NCI-H1048 (cell line): ENCODE measurements at places on chromosomes 7 and 10.

DNA sequence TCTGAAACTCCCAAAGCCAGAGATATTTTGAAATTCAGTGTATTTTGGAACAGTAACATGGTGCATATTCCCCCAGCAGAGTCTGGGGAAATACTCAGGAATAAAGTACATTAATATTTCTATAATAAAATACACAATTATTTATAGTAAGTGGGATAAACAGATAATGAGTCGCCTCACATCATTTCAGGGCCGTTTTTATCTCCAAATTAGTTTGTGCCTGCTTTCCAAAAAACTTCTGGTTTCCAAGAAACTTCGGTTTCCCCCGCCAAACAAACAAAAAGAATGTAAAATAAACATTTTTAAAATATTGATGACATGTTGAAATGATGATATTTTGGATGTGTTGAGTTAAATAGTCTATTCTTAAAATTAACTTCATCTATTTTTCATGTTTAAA lies 48.2 kb downstream of the AFAP1L2 start:
- no peak for DNase-seq

DNA sequence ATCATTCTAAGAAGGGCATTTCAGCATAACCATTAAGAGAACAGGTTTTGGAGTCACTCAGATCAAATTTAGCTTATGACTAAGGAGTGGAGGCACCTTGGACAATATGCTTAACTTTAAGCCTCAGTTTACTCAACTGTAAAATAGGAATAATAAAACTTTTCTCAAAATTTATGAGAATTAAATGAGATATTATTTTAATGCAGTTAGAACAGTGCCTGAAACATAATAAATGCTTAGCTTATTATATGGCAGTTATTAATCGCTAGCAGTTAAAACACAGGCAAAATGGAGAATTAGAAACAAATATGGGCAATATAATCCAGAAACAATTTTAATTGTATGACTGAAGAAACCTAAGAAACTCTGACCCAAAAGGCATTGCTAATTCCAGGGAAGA lies 2.9 kb upstream of the AUTS2 start:
- DNase-seq = no peak

DNA sequence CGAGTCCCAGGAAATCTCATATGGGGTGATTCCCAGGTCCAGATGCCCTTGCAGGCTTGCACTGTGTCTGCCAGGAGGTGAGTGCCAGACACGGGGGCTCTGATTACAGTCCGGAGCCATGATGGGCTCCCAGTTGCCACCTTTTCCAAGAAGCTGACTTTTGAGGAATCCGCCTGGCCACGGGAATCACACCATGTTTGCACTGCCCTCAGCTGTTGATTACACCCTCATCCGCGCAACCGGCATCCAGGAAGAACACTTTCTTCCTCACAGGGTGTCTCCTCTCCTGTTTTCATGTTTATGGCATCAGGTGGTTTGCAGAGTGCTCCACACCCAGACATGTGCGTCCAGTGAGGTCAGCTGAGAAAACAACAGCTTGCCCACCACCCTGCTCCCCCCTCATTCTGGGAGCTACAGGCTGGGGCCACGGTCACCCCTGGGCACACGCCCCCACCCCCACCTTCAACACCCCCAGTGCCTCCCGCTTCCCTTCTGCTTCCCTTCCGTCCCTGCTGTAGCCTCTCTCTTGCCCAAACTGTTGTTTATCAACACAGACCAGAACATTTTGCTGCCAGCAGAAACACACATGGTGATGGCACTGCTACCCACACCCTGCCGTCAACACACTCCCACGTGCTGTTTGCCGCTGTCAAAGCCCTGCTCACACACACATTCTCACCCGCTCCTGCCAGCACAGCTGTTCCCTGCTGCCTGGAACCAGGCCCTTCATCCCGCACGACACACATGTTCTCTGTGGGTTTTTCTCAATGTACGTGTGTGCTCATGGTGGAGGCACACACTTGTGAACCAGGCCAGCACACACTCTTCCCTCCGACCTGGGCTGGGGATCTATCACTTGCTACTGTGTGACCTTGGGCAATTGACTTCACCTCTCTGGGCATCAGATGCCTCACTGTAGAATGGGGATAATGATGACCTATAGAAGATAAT lies 35.8 kb downstream of the DDIT4 start:
- no peak for DNase-seq

DNA sequence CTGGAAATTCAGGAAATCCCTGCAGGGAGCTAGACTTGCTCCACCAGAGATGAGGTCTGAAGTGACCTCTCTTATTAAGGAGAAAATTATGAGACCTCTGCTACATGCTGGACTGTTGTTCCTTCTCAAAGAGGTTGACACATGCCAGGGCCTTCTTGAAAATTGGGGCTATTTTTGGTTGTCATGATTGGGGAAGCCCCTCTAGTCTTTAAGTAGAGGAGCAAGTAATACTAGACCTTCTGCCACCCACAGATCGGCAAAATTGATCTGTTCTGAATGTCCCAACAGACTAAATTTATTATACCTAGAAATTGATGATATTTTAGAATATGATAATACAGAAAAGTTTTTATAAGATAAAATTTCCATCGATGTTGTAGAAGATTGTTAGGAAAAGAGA lies 160.8 kb upstream of the GRB10 start:
- DNase-seq = no peak

- DNase-seq = no peak
Observed at GRCh38 chr10:32923134-32923533, 34.9 kb downstream of the ITGB1 start.

DNA sequence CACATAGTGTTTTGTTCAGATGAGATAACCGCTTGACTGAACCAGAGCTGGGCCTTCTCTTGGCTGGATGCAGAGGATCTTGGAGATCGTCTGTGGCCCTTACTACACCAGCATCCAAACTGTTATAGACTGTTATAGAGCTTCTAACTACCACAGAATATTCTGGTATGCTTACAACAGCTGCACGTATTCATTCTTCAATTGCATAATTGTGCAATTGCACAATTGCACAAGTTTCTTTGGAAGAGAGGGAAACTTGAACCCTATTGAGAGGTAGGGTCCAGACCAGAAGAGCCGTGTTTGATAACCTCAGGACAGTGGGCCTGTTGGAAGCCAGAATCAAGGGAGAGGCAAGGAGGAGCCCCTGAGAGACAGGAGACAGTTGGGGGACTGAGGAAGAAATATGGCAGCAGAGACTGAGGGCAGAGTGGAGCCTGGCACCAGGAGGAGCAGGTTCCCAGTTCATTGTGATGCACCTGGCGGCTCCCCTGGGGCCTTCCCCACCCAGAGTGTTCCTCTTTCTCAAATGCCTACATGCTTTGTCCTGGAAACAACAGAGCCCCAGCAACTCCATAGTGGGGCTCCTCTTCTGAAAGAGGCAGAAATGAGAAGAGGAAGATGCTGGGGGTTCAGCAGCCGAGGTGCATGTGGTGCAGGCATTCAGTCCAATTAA lies 64.1 kb downstream of the PTPRZ1 start:
- DNase-seq = no peak

- DNase-seq = no peak
Observed at GRCh38 chr7:617614-618538, 98.2 kb upstream of the PDGFA start.

GRCh38 chr10:68406815-68407548 lies at the start of gene RUFY2:
Gene RUFY2 (minus strand): TSS chr10:68407277. CDS start chr10:68407189, 88 bp downstream.
- peak; percentile 37 for DNase-seq

DNA sequence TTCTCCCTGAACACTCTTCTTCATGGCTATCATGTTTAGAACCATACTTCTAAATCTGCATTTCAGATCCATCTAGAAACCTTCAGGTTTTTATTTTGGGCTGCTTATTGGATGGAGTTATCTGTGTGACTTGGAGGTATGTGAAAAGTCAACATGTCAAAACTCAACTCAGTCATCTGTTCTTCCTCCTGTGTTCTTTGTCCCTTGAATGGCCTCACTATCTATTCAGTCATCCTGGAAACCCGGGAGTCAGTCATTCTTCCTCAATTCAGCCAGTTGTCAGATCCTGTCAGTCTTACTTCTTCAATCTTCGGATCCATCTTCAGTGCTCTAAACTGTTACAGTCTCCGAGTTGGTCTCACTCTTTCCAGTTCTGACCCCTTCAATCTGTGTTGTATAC lies 52.2 kb downstream of the VKORC1L1 start:
- DNase-seq = no peak

GRCh38 chr7:64978497-64979203 lies 12.2 kb downstream of the ZNF117 start:
- no peak for DNase-seq

GRCh38 chr7:107023522-107024151 lies 20.9 kb upstream of the PRKAR2B start:
- no peak for DNase-seq

DNA sequence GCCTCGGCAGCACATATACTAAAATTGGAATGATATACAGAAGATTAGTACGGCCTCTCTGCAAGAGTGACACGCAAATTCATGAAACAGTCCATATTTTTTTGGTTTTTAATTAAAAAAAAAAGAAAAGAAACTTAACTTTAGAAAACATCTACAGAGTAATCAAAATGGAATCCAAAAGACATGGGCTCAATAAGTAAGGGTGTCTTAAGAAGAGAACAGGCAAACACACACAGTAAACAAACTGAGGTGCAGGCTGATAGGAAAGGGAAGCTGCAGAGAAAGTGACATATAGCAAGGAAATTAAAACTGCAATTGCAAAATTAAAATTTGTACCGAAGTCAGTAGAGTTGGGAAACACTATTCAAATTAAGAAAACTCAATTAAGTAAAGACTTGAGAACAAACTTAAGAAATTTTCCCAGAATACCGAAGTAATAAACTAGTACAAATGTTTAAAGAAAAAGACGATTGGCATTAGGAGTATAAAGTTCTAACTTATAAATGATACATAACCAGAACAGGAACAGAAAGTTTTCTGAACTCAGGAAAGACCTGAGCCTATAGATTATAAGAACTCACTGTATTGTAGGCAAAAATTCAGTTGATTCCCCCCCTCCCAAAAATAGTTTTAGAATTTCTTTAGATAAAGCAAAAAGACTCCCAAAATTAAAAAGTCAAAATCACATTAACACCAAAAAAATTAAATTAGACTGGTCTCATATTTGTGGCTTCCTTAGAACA lies 16.3 kb downstream of the MTPN start:
- DNase-seq = no peak

GRCh38 chr7:66682350-66683093 lies 53.8 kb downstream of the KCTD7 start:
- DNase-seq = no peak

GRCh38 chr10:32477499-32477898 lies 31.6 kb downstream of the CCDC7 start:
- DNase-seq = no peak

GRCh38 chr10:58608351-58608750 lies 95.7 kb downstream of the BICC1 start:
- no peak for DNase-seq
